ENCODE measurements at places on chromosomes 2 and 18. TPM values are rescaled to one million over a fixed set of nuclear protein-coding genes. Genes with fewer than 3 reads are reported as not detected.

The PLEKHM3 gene
- total RNA-seq, result 5.2 TPM

The APLF gene
- total RNA-seq, result 1.3 TPM

The SERPINB10 gene
- 0.27 TPM for total RNA-seq

The EFHD1 gene
- total RNA-seq, result 0.16 TPM

The GCG gene
- total RNA-seq, result not detected

The SERPINB4 gene
- total RNA-seq, result not detected

The IL1B gene
- total RNA-seq, result 0.42 TPM

The IL1RN gene
- 2.5 TPM for total RNA-seq

The MC5R gene
- not detected for total RNA-seq

The DHRS9 gene
- total RNA-seq, result 3.9 TPM

The SIX3 gene
- not detected for total RNA-seq

The FIGN gene
- total RNA-seq, result not detected

The SLC16A14 gene
- total RNA-seq, result 0.43 TPM
